ENCODE measurements at places on chromosomes 5 and 9.
A peak's percentile ranks its signal among the peaks of the same experiment; 100 is the strongest.

GRCh38 chr5:172172912-172173563 is 15.0 kb downstream of the STK10 start:
- DNase-seq = no peak

GRCh38 chr5:8913522-8913921 is 632.4 kb downstream of the SEMA5A start:
- no peak for DNase-seq

GRCh38 chr9:135864447-135865049 is 42.8 kb downstream of the CAMSAP1 start:
- no peak for DNase-seq

- no peak for DNase-seq
Measured at GRCh38 chr9:133968428-133968827, 23.7 kb downstream of the VAV2 start.

- no peak for DNase-seq
Measured at GRCh38 chr9:127635201-127635735, 23.2 kb downstream of the STXBP1 start.

DNA sequence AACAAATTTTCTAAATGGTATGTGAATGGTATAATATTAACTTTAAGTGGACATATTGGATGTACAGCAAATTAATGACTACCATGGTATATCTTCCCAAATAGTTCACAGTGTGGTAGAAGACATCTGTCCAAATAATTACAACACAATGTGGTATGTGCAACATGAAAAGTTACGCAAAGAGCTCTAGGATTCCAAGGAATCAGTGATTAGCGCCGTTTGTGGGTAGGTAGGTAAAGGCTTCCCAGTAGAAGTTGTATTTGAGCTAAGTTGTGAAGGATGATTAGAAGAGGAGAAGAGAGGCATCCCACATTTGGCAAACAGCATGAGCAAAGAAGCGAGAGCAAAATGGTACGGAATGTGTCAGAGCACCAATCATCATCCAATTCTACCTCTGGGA is 14.3 kb upstream of the KLF9 start:
- DNase-seq = no peak

GRCh38 chr9:98877311-98877710 is 66.4 kb upstream of the COL15A1 start:
- DNase-seq = no peak

DNA sequence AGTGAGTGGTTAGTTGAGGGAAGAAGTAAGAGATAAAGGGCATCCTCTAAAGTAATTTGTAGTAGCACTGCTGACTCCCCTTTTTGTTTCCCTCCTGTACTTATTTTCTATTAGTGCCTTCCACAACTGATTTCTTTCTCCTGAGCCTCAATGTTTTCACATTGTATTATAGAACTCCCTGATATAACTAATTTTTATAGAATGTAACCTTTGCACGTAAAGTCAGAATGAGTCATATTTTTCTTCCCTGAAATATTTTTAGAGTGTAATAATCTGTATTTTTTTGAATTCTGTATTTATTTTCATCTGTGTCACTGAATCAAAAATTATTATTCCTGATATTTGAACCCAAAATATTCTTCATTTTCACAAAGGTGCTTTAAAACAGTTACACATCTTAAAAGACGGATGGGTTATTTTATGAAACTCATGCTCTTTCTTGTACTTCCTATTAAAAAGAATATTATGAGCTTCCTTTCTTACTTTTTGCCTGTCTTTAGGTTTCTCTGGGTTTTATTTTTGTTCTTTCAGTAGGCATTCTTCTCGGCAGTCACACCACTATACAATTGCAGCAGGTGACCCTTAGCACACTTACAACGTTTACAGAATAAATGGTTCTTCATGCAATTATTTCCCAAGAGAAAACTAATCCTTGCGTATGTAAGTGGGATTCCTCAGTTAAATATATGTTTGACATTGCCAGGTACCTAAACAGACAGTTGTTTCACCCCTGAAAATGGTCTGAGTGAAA is 30.5 kb upstream of the DMRTA1 start:
- no peak for DNase-seq

DNA sequence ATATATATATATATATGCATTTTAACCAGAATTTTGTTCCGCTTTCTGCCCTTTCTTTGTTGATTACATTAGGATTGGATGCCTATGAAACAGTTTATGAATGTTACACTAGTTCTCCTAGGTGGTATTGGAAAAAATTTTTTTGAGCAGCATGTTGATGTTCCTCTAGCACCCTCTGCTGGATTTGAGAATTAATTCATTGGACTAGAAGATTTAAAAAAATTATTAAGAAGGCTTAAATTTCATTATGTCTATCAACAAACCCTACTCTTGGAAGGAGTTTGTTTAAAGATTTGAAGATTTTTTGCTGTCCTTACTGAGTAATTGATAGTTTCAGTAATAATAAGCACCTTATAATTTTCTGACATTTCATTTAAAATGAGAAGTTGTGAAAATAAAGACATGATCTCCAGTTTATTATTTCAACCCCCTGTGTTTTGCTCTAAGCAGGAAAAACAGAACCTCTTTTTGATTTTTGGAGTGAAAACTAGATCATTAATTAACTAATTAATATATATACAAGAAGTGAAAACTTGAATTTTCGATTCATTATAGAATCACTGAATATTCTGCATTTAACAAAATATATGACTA is 89.6 kb downstream of the CCDC171 start:
- DNase-seq = peak; percentile 13

DNA sequence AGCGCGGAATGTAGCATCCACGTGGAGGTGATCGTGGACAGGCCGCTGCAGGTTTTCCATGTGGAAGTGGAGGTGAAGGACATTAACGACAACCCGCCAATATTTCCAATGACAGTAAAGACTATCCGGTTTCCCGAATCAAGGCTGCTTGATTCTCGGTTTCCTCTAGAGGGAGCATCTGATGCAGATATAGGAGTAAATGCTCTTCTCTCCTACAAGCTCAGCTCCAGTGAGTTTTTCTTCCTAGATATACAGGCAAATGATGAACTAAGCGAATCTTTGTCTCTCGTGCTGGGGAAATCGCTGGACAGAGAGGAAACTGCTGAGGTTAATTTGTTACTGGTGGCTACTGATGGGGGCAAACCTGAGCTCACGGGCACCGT is 598 bp downstream of the PCDHA2 start:
- no peak for DNase-seq

GRCh38 chr5:52853650-52854049 is 65.9 kb downstream of the ITGA1 start:
- no peak for DNase-seq

All from AG04450 (cell line).